ENCODE measurements at places on chromosomes 4 and X. TPM values are rescaled to one million over a fixed set of nuclear protein-coding genes. Genes with fewer than 3 reads are reported as not detected.

Gene PWWP3B
- total RNA-seq = 0.13 TPM

Gene ZNF185
- 10.7 TPM for total RNA-seq

Gene ARX
- total RNA-seq = not detected

Gene MYL5
- 13.8 TPM for total RNA-seq

Gene SCML1
- total RNA-seq = 8.5 TPM

Gene SOX3
- total RNA-seq = not detected

Gene SMR3B
- not detected for total RNA-seq

Gene HEPH
- 102 TPM for total RNA-seq

Gene GLRA3
- not detected for total RNA-seq

Gene FABP2
- total RNA-seq = not detected

Gene KIT
- 1.2 TPM for total RNA-seq

Gene NUDT11
- 10.2 TPM for total RNA-seq

Gene RAB40A
- 0.53 TPM for total RNA-seq

Gene TCP11X2
- not detected for total RNA-seq

Gene IL15
- total RNA-seq = 7.6 TPM

Gene ZMAT1
- 1.1 TPM for total RNA-seq

Gene PNMA6F
- total RNA-seq = not detected

Gene SLC6A8
- 56.2 TPM for total RNA-seq

Gene TFE3
- 51.7 TPM for total RNA-seq

Gene CXCL10
- not detected for total RNA-seq

Gene NSDHL
- total RNA-seq = 13.7 TPM

Gene PNMA3
- total RNA-seq = 0.13 TPM

Gene CISD2
- total RNA-seq = 34.2 TPM

Gene GAGE12J
- total RNA-seq = not detected

Gene SLC6A14
- not detected for total RNA-seq

Gene KLF8
- 2.2 TPM for total RNA-seq

Gene NAAA
- total RNA-seq = 51.2 TPM

Gene SAGE1
- not detected for total RNA-seq

Gene TMEM164
- total RNA-seq = 19.9 TPM

Gene ABLIM2
- 2.7 TPM for total RNA-seq

Gene SEL1L3
- total RNA-seq = 206 TPM

Gene OPHN1
- total RNA-seq = 5.9 TPM

Gene TEX13D
- not detected for total RNA-seq

Gene STARD8
- 1.6 TPM for total RNA-seq

Gene AREG
- total RNA-seq = 0.30 TPM

Gene TNMD
- not detected for total RNA-seq

Gene FGF5
- 21.3 TPM for total RNA-seq

Gene GPRIN3
- total RNA-seq = 0.03 TPM

Gene MAOB
- 4.2 TPM for total RNA-seq

Gene FGA
- total RNA-seq = not detected

Gene DCUN1D4
- total RNA-seq = 65.4 TPM

Gene PCYT1B
- total RNA-seq = 0.76 TPM

Gene NDNF
- total RNA-seq = 4.9 TPM

Gene PIR
- total RNA-seq = 14.0 TPM

All from smooth muscle cell of the pulmonary artery (primary cell).